NCI-H1105 (cell line): ENCODE measurements at places on chromosomes 4 and X.

DNA sequence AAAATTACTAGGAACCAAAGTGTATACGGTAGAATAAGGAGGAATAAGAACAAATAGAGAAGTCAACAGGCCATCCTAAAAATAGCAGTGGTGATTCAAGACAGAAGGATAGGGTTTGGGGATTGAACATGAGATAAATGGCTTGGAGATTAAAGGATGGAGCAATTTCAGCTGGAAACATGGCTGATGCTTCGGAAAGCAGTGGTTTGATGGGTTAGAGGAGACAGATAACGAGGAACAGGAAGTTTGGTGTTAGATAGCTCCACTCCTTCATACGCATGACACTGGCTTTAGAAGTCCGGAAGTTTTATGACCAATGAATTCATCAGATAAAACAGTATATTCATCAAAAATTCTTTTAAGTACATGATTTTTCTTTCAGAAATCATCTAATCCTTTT is 70.8 kb upstream of the GALNTL6 start:
- DNase-seq: no peak

DNA sequence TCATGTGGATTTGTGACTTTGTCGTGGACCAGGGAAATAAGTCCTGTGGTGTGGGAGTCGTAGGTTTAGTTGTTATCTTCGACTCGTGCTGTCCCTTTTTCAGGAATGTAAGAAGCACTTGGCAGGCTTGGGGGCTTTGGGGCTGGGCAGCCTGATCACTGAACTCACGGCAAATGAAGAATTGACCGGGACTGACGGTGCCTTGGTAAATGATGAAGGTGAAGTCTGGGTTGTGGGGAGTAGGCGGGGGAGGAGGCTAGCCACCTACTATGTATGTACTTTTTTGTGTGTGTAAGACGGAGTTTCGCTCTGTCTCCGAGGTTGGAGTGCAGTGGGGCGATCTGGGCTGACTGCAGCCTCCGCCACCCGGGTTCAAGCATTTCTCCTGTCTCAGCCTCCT is 1.2 kb downstream of the TAF1 start:
- DNase-seq: no peak

DNA sequence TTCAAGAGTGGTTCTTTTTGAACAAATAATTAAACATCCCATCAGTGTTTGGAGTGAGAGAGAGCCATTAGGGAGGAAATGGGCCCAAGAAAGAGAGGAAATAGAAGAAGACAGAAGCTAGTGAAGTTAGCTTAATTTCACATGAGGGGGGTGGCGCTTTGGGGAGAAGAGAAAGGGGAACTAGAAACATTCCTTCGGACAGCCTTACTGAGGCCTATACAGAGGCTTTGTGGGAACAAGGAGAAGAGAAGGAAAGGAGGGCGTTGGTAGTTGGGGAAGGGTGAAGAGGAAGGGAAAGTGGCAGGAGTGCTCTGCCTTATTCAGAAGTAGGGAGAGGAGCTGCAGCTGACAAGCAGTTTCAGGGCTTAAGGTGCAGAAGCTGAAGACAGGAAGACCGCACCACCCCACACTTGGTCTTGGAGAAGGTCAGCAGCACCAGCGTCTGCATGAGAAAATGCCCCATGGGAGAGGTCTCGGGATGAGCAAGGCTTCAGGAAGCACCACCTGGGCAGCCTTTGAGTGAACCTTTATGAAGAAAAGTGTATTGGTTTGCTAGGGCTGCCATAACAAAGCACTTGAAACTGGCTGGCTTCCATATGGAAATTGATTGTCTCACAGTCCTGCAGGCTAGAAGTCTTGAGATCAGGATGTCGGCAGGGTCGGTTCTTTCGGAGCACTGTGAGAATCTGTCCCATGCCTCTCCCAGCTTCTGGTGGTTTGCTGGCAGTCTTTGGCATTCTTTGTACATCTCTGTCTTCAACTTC is 85.1 kb downstream of the KIT start:
- no peak for DNase-seq

DNA sequence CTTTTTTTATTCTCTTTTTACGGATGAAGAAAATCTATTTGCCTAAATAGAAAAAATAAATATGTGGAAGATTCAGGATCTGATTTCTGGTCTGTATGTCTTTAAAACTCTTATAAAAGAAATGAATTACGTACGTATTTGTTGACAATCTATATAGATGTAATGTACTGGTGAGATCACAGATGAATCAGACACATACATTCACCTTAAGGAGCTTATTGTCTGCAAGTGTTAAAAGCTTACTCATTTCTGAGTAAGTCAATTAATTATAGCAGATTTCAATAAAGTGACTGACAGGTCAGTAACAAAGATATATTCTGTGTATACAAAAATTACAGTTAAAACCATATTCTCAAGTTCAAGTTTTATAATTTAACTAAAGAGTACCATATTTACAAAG is 66.6 kb upstream of the NAF1 start:
- DNase-seq: no peak

DNA sequence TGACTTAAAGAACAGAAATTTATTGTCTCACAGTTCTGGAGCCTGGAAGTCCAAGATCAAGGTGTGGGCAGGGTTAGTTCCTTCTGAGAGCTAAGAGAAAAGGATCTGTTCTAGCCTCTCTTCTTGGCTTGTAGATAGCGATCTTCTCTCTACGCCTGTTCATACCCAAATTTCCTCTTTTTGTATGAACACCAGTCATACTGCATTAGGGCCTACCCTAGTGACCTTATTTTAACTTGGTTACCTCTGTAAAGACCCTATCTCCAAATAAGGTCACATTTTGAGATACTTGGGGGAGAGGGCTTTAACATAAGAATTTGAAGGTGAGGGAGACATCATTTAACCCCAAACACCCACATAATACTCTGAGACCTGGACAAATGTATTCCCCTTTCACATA is 55.6 kb upstream of the SPP1 start:
- DNase-seq: no peak
